ENCODE measurements at places on chromosomes 12 and 14. TPM values are rescaled to one million over a fixed set of nuclear protein-coding genes. Genes with fewer than 3 reads are reported as not detected.

- DNase-seq, result no peak
Measured at GRCh38 chr14:104685216-104685997, 4.0 kb upstream of the INF2 start.

AICDA gene
- not detected for total RNA-seq

- no peak for DNase-seq
Measured at GRCh38 chr14:59699442-59699841, 122.8 kb upstream of the CCDC175 start.

- peak; percentile 86 for DNase-seq
Measured at GRCh38 chr14:72332046-72332445, 399.8 kb downstream of the RGS6 start.

DNA sequence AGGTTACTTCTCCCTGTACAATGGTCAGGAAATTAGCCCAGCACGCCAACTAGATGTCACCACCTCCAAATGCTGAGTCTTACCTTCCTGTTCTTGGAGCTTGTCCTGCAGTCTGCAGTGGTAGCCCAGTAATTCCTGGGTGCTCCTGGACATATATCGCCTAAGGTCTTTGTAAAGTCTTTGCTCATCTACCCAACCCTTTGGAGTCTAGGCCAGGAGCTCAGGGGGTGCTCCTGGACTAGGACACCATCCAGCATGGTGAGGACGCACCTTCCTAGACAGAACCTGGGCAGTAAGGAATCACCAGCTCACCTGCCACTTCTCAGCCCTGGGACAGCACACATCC is 569 bp downstream of the SERPINA10 start:
- peak; percentile 62 for DNase-seq

TMPO gene
- 46.9 TPM for total RNA-seq

PSMA6 gene
- total RNA-seq, result 128 TPM

- DNase-seq, result no peak
Measured at GRCh38 chr12:78684419-78684818, 180.2 kb upstream of the SYT1 start.

NRL gene
- 1.8 TPM for total RNA-seq

GRCh38 chr12:39103552-39104165 is 198.3 kb upstream of the CPNE8 start:
- DNase-seq, result no peak

GRCh38 chr12:27280412-27280811 is 36.3 kb downstream of the STK38L start:
- no peak for DNase-seq

DNA sequence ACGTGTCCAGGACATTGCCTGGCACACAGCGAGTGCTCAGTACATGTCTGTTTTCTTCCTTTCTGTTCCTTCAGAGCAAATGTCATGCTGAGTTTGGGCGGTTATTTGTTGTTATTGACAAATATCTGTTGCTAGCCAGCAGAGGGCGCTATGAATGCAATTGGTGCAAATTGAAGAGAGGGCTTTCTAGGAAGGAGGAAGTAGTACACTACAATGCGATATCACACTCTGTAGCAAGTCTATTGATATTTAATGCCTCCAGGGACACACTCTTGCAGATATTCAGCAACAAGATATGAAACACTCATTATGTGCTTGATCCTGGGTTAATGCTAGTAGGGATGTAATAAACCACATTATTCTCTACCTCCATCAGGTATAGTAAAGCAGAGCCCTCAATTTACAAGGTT is 267.3 kb upstream of the SRRM4 start:
- no peak for DNase-seq

DNA sequence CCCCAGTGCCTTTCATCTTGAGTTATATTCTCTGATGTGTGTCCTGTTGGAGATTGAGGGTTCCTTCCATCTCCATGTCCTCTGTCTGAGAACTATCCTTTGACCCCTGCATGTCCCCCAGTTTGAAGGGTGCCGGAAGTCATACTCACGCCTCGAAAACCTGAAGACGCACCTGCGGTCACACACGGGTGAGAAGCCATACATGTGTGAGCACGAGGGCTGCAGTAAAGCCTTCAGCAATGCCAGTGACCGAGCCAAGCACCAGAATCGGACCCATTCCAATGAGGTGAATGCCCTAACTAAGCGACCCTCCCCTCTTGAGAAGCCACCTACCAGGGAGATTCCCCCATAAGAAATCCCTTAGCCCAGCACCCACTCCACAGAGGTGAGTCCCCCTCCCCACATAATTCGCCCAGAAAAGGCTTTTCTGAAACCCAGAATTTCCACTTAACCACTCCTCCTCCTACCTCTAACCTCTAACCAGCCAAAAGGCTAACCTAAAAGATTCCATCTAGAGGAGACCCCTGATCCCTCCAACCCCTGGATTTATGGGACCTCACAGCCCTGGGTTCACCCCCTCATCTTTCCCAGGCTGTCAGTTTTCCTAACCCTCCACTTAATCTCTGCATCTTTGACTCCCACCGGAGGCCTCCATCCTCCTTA is 7.8 kb downstream of the GLI1 start:
- no peak for DNase-seq

DNA sequence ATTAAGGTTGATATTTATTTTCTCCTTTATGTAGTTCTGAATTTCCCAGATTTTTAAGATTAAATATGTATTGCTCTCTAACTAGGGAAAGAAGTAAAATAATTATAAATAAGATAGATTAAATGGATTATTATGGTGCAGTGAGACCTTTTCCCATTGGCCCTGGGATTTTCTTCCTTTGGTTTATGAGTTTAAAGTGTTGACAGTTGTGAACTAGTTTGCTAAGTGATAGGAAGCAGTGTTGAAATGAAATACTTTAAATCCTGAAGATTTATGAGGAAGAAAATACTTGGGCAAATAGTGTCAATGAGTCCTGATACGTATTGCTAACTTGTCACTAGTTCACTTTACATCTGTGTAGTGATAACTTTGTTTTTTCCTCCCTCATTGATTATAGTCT is 188.9 kb downstream of the RAD51B start:
- DNase-seq, result no peak
